HFF-Myc (cell line): ENCODE measurements at places on chromosomes 12 and 14.

DNA sequence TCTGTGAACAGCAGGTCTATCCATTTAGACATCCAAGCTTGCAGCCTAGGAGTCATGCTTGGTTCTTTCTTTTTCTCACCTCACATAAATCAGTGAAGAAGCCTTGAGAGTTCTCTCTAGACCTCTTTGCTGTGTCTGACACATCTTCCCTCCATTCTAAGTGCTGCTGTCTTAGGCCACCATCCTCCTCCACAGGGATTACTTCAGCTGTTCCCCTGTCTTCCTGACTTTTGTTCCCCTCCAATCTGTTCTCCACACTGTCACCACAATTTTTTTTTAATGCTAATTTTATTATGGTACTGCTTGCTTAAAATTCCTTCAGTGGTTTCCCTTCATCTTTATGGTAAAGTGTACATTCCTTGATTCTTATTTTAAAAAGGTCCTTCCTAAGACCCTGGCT is 71.8 kb downstream of the DERA start:
- no peak for DNase-seq

GRCh38 chr12:1634590-1635191 is 5.7 kb downstream of the WNT5B start:
- DNase-seq: peak; percentile 40

DNA sequence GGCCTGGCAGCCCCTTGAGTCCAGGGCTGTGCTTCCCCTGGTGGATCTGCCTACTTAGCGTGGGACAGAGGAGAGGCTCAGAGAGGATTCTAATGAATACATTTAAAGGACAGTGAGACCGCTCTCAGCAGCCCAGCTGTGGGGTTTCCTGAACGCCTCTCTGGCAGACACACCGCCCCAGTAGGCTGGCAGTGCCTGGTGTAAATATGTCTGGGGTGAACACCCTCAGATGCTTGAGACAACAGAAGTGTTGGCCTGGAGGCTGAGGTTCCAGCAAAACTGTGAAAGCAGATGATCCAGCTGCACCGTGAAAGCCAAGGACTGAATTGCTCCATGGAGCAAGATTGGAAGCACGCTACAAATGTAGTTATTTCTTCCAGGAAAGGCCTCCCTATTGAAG is 55.1 kb downstream of the LRRC74A start:
- DNase-seq: no peak

DNA sequence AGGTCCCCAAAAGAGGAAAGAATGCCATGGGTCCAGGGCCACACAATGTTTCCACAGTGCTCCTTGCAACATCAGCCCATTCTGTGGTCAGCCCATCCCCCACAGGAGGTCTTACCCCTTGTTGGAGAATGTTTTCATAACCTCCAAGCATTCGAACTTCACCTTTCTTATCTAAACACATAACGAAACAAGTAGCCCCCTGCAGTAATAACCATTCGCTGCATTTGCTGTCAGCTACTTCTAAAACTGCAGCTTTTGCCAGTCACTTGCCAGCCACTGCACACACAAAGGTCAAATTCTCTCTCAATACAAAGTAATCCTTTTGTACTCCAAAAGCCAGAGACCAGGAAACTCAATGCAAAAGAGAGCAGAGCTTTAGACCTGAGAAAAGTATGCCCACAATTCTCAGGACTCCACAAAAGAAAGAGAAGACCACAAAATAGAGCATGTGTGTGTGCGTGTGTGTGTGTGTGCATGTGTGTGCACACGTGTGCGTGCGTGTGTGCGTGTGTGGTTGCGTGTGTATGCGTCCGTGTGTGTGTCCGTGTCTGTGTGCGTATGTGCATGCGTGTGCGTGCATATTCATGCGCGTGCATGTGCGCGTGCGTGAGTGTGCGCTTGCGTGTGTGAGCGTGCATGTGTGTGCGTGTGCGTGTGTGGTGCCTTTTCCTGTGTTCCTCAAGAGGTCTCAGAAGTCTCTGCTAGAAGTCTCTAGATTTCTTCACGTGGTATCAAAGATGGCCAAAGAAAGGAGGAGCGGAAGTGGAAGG is 31.7 kb upstream of the NINJ2 start:
- no peak for DNase-seq

DNA sequence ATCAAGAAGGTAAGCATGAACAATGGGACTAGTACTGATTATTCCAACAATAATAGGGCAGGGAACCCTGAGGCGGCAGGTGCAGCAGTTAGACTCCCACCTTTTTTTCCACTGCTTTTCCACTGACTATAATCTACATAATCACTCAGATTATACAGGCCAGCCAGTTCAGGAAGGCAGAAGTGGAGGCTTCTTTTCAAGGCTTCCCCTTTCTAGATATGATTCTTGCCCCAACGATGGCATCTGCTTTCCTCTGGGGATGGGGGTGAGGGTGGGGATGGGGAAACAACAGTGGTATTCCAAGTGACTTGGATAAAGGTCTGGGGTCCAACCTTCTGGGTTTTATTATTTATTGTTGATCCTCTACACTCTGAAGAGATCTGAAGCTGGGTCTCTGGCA is 331 bp downstream of the NCKAP1L start:
- DNase-seq: no peak

- DNase-seq: no peak
Observed at GRCh38 chr14:26856876-26857518, 259.2 kb upstream of the NOVA1 start.

DNA sequence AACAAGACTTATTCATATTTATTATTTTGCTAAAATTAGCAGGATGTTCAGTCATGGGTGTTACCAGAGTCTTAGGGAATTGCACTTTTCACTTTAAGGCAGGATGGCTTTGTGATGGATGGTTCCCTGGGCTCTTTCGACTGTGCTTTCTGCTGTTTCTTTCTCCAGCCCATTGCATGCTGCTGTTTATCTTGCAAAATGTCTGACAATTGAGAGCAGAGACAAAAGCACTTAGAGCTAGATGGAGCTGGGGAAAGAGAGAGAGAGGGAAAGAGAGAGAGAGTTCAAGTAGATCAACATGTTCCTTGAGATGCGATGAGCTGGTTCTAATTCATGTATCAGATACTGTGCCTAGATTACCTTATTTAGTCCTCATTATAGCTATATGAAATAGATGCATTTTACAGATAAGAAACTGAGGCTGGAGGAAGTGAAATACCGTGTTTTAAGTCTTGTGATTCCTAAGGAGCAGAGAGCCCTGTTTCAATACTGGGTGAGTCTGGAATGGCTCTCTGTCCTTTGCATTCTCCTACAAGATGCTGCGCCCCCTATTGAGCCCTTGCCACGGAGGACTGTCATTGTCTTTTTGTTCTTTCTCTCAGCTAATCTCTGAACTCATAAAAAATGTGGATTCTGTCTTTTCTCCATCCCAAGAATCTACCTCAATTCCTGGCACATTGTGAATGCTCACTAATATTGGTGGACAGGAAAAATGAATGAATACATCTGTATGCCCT is 227.9 kb downstream of the ALG10B start:
- no peak for DNase-seq

DNA sequence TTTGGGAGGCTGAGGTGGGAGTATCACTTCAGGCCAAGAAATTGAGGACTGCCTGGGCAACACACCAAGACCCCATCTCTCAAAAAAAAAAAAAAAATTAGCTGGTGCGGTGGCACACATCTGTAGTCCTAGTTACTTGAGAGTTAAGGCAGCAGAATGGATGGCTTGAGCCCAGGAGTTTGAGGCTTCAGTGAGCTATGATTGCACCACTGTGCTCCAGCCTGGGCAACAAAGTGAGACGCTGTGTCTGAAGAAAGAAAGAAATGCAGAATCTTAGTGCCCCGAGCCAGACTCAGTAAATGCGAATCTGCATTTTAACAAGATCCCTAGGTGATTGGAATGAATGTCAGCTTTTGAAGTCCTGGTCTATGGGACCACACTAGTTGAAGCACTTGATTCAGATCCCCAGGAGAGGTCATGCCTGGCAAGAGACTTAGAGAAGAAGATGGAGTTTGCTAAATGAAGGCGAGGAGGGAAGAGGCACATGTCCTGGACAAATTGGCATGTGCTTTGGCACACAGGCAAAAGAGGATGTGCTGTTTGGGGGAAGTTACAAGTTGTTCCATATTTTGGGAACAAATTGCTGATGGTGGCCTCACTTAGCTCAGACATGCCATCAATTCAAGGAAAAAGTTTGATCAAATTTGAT is 56.6 kb downstream of the DRAM1 start:
- DNase-seq: no peak

- DNase-seq: no peak
Observed at GRCh38 chr14:50744231-50744630, 76.1 kb upstream of the SAV1 start.

GRCh38 chr12:93982771-93983315 is 165.5 kb upstream of the PLXNC1 start:
- DNase-seq: peak; percentile 50

DNA sequence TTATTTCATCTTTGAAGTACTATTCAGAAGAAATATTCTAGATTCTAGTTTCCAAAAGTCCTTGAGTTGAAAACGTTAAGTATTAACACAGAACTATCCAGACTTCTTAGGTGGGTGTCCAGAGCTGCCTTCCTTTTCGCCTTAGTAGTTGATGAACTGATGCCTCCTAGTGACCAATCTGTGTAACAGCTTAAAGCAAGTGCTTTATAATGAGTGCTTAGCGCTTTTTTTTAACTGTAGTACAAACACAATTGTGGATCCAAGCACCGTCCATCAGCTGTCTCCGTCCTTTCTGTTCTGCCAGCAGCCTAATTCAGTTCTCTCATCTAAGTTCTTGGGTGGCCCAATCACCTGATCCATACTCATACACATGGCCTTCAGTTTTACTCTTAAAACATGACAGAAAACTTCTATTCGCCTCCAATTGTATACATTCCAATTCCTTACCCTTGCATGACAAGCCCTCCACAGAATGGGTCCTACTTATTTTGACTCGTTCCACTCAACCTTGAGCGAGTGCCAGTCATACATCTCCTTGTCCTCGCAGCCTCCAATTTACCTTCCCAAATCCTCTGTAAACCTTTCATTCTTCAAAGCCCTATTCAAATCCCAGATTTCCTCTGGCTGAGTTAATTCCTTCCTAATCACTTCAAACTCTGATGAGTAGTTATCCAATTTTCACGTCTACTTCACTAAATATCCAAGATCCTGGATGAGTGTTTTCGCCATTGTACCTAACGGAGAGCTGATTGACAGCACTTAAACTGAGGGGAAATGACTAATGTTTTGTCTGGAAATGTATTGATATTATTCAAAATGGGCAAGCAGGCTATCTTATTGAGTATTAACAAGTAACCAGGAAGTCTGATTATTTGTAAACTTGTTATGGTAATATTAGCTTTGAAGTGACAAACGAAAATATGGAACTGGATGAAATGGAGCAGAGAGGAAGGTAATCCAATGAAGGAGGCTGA is 5.8 kb upstream of the PHLDA1 start:
- DNase-seq: peak; percentile 70

DNA sequence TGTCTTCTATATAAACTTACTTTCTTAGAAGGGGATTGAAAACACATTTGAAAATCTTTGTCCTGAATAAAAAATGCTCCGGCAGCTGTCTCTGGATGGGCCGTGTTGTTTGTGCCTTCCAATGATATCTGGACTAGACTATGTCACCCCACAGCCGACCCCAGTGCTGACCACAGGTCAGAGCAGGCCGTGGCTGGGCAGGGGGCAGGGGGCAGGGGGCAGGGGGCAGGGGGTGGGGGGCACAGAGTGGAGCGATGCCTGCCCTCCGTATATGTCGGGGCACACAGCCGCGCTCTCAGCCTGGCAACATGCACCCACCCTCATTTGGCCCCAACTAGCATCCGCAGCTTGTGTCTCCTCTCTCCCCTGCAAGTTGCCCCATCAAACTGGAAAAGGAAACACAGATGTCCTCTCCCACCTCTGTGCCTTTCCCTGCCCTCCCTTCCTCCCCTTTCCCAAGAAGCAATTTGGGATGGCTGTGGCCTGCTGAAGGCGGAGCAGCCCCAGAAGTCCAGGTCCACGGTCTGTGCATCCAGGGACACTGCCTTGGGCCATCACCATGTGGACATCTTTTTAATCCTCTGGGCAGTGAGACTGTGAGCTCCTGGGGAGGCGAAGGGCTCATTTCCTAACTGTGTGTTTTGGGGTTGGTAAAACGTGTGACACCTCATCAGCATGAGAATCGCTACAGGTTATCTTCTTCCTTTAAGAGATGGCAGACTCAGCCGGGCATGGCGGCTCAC is 295.7 kb upstream of the RTL1 start:
- DNase-seq: no peak

- peak; percentile 65 for DNase-seq
Observed at GRCh38 chr12:117212563-117213190, 22.4 kb upstream of the FBXO21 start.

GRCh38 chr12:93954166-93955112 is 193.9 kb upstream of the PLXNC1 start:
- DNase-seq: no peak

DNA sequence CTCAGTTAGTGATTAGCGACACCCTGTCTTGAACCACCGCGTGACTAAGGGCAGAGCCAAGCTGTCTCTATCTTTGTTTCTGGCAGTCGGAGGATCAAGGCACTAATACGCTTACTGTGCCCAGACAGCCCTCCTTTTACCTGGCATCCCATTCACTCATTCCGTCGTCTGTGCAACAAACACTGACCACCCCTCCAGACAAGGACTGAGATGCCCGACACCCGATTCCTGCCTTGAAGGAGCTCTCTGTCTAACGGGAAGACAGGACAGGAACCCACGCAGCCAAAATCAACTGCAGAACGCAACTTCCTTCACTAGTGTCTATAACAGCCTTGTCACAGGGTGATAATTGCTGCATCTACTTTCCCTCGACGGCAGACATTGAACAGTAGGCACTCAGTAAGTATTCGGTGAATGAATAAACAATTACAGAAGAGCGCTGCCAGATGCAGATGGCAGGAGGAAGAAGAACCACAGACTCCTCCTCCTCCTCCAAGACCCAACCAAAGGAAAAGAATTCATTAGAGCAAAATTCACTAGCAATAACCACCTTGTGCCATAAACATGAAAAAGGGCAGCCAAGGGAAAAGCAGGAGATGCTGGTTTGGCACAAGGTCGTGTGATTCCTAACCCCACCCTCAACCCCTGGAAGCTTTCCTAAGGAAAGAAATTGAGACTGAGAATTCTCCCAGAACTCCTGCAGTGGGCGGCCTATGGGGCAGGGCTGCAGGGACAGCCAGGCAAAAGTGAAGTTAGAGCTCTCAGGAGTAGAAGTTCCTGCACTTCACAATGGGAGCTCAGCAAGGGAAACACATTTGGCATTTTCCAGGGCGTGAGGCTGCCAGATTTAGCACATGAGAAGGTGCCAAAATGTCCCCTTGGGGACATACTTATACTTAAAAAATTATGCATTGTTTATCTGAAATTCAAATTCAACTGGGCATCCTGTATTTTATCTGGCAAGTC is 186.6 kb upstream of the DIO3 start:
- no peak for DNase-seq

GRCh38 chr14:53144244-53144643 is 8.9 kb downstream of the DDHD1 start:
- no peak for DNase-seq

- DNase-seq: no peak
Observed at GRCh38 chr14:34218881-34219280, 243.2 kb downstream of the SPTSSA start.

DNA sequence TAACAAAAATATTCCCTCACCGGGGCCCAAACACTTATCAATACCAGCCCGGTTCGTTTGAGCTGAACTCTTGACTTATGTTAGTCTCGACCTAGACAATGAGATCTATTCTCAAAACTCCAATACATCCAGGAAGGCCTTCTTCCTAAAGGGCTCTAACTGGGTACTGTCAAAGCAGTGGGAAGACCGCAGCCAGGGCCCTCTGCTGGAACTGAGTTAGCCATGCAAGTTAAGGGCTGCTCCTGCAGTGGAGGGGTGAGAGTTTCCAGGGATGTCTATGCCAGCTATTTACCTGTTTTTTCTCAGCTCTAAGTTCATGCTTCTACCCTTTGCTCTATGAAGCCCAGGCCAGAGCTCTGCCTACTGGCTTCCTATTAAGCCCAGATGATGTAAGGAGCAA is 348.8 kb downstream of the GXYLT1 start:
- no peak for DNase-seq

GRCh38 chr14:63938198-63939005 is 85.6 kb downstream of the SYNE2 start:
- no peak for DNase-seq
